ENCODE measurements at places on chromosomes 16 and 17.

GRCh38 chr16:56349711-56350161, 75.6 kb downstream of the AMFR start:
- DNase-seq: no peak

DNA sequence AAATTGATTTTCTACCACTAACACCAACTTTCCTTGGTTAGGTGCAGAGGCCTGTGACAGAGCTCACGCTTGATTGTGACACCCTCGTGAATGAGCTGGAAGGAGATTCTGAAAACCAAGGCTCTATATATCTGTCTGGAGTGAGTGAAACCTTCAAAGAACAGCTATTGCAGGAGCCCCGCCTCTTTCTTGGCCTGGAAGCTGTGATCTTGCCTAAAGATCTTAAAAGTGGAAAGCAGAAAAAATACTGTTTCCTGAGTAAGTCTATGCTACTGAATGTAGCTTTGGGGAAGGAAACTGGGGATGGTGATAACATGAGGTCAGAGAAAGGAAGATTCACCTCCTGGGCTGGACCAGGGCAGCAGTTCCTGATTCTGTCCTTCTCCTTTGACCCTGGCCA, 38.3 kb downstream of the REXO5 start:
- DNase-seq: no peak

DNA sequence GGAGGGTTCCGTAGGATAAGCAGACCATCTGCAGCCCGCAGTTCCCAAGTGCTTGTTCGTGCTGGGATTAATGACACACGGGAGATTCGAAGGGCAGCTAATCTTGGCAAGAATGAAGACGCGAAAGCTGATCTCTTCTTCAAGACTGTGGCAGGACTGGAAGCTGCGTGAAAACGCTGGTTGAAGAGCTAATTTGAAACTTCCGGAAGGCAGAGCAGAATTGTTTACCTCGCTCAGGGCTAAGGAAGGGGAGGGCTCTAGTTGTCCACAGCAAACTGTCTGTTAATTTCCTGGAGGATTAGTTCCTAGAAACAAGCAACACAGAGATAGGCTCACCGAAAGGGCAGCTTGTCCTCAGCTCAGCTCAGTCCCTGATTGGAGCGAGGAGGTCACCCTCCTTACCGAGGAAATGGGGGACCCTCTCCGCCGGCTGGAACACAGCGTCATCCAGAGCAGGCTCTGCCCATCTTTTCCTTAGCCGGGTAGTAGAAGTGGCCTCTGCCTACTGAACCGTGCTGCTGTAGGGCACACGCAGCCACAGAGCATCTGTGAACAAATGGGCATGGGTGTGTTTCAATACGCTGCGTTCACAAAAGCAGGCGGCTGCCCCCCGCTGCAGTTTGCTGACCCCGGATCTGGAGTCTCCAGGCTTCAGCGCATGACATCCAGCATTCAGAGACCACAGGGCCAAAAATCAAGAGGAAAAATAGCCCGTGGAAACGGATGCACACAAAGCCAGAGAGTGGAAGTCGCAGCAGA, 16.7 kb upstream of the BAIAP2 start:
- DNase-seq: no peak

- no peak for DNase-seq
Measured at GRCh38 chr16:28623172-28623711, 13.4 kb upstream of the SULT1A1 start.

DNA sequence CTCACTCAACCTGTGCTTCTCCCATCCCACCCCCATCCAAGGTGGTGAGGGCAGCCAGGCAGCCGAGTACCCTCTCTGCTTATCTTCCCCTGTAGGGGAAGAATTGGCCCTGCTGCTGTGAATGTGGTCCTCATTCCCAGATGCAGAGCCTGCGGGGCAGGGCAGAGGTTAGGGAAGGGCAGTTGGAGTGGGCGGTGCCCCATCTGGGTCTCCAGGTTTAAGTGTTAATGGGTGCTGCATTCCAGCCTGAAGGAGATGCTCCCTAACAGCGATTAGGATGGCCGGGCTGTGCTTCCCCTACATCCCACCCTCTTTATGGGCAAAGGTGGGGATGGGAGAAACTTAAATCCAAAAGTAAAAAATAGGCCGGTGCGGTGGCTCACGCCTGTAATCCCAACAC, 12.1 kb downstream of the TMEM95 start:
- DNase-seq: no peak

DNA sequence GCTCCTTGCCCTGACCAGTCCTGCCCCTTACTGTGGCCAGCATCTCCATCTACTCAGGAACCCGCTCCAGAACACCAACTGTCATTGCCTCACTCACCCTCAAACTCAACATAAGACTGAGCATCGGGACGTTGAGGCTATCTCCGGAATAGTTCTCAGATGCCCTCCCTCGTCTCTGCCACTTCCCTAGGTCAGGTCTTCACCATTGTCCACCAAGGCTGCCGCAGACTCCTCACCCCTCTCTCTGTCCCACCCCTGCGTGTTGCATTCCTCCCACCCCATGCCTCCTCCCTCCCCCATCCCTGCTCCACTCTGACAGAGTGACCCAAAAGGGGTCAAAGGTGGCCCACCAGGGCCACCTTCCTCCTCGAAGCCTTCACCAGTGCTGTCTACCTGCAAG, 37.2 kb downstream of the C17orf67 start:
- DNase-seq: no peak

GRCh38 chr17:30021708-30022317, 80.4 kb downstream of the EFCAB5 start:
- peak; percentile 31 for DNase-seq

DNA sequence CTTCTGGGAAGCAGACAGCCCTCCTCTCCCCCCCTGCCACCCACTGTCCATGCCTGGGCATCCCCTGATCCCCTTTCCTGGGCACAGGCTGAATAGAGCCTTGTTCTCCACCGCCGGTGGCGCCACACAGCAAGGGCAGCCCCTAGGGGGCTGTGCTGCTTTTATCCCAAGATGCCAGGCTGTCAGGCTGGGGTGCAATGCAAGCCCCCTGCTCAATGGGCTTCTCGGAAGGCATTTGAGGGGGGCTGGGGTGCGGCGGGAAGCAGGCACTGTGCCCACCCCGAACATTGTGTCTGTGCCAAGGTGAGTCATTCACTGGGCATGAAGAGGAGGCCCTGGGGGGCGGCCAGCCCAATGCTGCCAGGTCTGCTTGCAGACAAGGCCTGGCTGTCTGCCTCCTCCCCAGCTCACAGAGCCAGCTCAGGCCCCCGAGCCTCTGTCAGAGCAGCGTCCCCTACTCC, 1.5 kb upstream of the GFAP start:
- DNase-seq: no peak

DNA sequence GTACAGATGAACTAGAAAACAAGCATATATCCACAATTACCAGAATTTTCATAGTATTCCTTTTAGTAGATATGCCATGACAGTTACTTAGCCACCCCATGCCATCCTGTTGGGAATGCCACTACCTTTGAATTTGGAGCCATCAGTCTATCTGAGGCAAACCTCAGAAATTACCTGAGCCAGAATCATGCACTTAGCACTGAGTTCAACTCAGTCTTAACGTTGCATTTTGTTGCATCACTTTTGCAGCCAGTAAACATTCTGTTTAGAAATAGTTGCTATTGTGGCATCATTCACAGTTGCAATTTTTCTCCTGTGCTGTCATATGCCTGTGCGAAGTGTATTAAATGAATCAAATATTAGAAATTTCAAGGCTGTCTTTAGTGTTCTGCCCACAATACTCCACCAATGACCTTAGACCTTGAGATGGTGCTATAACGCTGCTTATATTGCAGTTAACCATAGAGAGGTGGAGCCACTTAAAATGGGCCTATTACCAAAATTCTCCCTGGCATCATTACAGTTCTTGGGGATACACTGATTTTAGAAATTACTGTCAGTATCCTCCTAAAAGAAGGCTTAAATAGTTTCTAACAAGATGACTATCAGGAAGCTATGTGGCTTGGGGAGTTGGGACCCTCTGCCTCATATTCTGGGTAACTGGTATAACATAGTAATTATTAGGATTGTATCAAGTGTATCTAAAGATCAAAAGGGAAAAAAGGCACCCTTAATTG, 11.1 kb downstream of the PTRH2 start:
- DNase-seq: no peak

- peak; percentile 14 for DNase-seq
Measured at GRCh38 chr16:49382916-49383315, 9.3 kb downstream of the C16orf78 start.

- DNase-seq: no peak
Measured at GRCh38 chr17:2138318-2138717, 83.4 kb downstream of the HIC1 start.

DNA sequence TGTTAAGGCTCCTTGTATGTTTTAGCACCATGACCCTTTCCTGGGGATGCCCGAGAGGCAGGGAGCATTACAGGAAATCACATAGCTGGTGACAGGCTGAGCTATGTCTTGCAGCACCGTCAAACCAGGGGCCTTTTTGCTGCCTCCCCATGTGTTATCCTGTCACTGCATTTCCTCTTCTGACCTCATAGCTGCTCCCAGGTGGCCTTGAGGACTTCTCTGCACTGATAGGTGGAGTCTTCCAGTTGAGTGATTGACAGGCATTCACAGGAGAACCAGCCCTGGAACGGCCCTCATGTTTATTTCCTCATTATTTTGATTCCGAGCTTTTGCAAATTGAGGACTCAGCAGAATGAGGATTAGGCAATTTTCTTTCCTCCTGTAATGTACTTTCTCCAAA, 349.6 kb downstream of the HAPSTR1 start:
- no peak for DNase-seq

GRCh38 chr17:17112628-17113200, 70.5 kb downstream of the MPRIP start:
- no peak for DNase-seq

- no peak for DNase-seq
Measured at GRCh38 chr17:67434061-67434525, 57.0 kb downstream of the PITPNC1 start.

GRCh38 chr17:11557727-11558452, 40.4 kb upstream of the DNAH9 start:
- DNase-seq: no peak

GRCh38 chr16:22915003-22915402, 101.0 kb downstream of the HS3ST2 start:
- no peak for DNase-seq

DNA sequence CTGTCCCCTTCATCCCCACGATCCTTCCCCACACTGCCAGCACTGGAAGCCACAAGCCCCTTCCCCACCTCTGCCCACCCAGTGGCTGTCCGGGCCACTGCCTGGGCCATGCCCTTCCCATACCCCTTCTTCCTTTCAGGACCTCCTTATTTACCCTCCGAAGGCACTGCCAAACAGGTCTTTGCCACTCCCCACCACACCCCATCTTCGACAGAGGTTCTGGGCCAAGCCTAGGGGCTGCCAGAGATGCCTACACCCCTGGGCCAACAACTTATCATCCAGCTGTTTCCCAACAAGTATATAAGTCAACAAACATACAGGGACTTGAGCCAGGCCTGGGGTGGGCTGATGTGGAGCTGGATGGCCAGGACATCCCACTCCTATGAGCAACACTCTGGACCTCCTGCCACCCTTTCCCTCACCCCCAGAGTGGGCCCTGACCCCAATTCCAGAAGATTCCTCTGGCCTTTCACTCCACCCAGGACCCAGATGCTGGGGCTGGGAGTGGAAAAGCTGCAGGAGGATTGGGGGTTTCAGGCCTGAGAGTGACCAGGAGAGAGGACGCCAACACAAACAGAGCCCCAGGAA, 1.5 kb upstream of the PPP1R1B start:
- DNase-seq: no peak

GRCh38 chr16:51168755-51169154, 17.7 kb upstream of the SALL1 start:
- no peak for DNase-seq

GRCh38 chr16:1615761-1616160, 3.6 kb downstream of the CRAMP1 start:
- no peak for DNase-seq

GRCh38 chr17:16906680-16907079, 65.2 kb downstream of the TNFRSF13B start:
- DNase-seq: no peak

- no peak for DNase-seq
Measured at GRCh38 chr17:49996121-49996494, 1.1 kb upstream of the DLX3 start.

DNA sequence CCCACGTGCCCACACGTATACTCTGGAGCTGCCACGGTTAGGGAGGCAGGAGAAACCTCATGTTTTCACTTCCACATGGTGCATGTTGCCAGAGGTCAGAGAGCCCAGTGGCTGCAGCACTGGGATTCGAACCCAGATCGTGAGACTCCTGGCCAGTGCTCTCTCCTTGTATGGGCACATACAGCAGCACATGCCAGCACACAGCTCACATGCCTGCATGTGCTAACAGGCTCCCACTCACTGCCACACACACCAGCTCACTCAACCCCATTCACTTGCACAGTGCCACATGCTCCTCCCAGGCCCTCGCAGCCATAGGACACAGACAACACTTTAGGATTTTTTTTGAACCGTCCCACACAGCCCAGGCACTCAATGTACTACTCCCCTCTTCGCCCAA, 49.5 kb upstream of the MRPS23 start:
- no peak for DNase-seq

DNA sequence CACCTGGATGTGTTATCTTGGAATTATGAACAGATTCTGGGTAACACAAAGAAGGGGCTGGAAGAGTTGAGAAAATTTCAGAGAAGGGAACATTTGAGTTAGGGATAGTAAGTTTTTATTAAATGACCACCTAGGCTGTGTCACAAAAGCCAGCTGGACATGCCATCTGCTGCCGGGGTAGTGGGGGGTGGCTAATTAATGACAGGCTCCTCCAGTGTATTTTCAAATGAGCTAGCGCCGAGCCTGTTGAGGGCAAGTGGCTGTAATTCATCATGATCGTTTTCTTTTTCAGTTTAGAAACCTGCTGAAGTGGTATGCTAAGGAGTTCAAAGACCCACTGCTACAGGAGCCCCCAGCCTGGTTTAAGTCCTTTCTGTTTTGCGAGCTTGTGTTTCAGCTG, 6.2 kb downstream of the TMEM97 start:
- DNase-seq: no peak

DNA sequence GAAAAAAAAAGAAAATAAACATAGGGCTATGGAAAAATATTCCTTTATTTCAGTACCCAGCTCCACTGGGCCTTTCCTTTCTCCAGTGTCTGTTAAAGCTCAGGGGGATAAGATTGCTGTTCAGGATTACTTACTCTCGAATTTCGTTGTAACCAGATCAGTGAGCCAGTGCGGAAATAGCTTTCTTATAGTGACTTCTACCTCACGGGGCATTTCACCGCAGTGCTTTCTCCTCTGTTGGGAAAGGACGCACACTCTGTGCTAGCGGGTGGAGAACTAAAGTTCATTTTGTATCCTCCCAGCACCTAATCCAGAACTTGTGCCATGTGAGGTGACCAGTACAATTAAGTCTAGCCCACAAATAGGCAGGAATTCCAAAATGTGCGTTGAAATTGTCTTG, 38.3 kb downstream of the RPA1 start:
- no peak for DNase-seq

Measured in neural crest cell (in vitro differentiated cells).